Esophagus muscularis mucosa (tissue), 4 donors: ENCODE measurements at places on chromosomes 3 and 15.
A peak's percentile ranks its signal among the peaks of the same experiment; 100 is the strongest.

DNA sequence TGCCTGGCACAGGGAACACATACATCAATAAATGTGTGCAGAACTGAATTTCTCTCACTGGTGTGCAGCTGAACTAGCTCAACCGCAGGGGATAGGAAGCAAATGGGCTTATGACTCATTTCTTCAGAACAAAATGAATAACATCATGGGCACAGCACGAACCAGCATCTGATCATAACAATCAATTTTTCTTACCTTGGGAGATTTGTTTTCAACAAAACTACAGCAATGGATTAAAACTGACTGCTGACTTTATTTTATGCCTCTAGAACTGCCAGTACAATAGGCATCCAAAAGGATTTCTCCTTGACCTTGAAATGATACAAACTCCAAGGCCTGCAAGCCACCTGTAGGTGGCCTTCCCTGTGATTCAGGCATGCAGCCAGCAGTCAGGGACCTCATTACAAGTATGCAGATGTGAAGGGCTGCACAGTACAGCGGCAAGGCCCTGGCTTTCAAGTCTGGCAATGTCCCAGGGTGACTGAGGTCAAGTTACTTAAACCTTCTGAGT lies 26.1 kb downstream of the TAMM41 start:
- DNase-seq: no peak

DNA sequence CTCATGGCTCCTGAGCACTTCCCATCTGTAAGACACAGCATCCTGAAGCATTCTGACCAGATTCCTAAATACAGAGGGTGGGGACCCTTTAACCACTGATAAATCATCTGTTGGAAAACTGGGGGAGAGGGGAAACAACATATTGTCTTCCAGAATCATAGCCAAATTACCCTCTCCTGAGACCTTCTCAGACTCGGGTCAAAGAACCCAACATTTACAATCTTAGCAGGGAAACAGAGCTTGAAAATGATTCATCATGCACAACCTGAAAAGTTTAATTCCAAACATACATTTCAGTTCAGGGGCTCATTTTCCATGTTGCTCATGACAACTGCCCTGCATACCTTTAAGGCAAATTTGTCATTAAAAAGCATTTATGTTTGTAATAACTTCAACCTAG lies 48.5 kb upstream of the TSPAN3 start:
- DNase-seq: no peak

GRCh38 chr3:151296226-151296625 lies 17.9 kb upstream of the P2RY14 start:
- DNase-seq: no peak

- no peak for DNase-seq
These were observed 768 bp downstream of the UBXN7 start for GRCh38 chr3:196431181-196432136.

GRCh38 chr3:12670365-12671119 lies 6.6 kb upstream of the RAF1 start:
- DNase-seq: no peak

DNA sequence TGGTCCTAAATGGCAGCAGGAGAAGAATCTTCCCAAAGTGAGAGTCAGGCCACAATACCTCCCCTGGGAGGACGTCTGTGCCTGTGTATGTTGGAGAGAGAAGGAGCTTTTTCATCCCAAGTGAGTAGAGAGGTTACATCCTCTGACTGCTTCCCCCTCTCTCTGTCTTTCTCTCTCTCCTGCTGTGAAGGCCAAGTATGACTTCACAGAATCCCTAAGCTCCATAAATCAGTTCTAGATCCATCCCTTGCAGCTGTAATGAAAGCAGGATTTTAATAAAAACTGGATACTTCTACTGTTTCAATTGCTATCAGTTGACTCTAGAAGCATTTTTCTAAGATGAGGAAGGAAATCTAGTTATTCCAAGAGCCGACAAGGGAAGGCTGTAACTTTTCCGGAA lies 389.1 kb upstream of the PROK2 start:
- no peak for DNase-seq

DNA sequence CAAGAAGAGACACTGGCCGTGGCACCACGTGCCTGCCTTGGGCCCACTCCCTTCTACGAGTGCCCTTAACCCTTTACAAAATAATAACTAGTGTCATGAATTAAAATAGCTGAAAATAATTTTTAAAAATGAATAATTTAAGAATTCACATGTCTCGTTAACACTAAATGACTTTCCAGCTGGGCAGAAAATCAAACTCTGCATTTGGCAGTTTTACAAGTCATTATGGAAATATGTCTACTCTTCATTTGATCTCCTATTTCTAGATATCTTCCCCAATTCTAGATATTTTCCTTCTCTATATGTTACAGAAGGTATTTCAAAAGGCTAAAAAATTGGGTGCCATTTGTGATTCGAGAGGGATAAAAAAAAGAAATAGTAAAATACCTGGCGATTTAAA lies 100.2 kb downstream of the RORA start:
- peak; percentile 14 for DNase-seq

DNA sequence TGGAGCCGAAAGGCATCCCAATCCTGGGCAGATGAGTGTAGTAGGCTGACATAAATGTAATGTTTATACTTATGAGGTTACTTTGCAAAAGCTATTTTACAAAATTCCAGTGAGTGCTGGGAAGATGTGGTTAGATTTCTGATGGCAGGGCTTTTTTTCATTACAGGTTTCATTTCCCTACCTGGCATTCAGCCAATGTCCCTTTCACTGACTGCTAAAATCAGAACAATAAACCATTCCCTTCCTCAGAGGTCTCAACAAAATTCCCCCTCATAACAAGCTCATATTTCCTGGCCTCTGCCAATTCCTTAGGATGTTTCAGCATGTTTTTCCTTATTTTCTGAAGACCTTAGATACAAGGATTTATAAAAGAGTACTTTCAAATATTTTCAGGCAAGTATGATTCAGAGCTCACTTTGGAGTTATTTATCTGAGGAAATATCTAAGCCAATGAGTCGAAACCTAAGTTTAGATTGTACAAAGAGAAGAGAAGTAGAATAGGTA lies 40.9 kb upstream of the CCDC80 start:
- DNase-seq: no peak

DNA sequence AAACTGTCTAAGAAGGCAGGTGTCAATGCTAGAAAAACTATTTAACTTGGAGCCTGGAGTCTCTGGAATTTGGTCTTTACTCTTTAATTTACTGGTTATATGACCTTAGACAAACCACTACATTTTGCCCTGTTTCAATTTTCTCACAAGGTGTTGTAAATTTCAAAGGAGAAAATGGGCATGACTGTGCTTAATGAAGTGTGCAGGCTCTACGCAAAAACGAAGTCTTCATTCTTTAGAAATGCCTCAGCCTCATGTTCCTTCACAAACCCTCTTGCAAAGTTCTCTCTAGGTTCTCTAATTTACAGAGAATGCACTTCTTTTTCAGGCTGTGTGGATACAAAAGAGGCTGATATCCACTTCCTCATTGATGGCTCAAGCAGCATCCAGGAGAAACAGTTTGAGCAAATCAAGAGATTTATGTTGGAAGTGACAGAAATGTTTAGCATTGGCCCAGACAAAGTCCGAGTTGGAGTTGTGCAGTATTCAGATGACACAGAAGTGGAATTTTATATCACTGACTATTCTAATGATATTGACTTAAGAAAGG lies 39.1 kb downstream of the COL6A5 start:
- DNase-seq: no peak

DNA sequence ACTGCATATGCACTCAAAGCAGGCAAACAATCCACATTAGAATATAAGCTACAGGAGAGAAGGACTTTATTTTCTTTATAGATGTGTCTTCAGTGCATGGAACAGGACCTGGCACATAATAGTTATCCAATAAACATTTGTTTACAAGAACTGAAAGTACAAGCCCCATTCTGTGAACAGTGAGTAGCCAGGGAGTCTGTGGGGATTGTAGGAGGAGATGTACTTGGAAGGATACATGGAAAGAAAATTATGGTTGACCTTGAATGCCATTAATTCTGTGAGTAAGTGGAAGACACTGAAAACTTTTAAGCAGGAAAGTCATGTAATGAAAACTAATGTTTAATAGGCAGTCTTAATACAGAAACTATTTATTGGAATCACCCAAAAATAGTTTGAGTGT lies 28.3 kb downstream of the MASP1 start:
- no peak for DNase-seq

GRCh38 chr3:76694063-76694462 lies 345.8 kb upstream of the ROBO2 start:
- DNase-seq: no peak

GRCh38 chr3:114400371-114400770 lies 106.5 kb downstream of the TIGIT start:
- DNase-seq: no peak

DNA sequence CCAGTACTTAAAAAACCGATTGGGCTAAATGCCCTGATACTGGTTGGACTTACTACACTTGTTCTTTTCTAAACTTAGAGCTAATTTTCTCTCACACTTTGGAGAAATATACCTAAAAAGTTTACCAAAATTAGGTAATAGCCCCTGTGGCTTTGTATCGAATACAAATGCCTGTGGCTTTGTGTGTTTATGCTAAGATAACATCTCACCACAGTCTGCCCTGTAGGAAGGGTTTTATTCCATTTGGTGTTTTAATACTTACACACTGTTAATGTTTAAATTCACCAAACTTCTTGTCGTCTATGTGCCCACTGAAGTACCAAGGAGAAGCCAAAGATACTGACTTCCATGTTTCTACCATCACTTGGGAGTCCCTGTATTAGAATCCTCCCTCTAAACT lies 66.4 kb downstream of the BCHE start:
- DNase-seq: no peak

- no peak for DNase-seq
These were observed 2.8 kb upstream of the PKM start for GRCh38 chr15:72233769-72234168.

DNA sequence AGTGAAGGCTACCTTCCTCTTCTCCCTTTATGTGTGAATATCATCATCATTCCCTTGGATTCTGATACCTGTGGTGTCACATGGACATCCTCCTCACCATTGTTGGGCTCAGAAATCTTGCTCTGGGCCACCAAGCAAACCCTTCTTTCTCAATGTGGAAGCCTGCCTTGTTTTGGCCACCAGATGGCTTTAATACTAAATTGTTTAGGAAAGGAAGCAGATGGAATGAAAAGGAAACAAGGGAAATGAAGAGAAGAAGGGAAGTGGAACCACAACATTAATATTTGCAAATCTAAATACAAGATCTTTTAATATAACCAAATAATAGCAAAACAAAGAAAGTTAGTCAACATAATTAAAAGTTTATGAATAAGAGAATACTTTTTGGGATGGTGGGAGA lies 14.0 kb downstream of the FAM227B start:
- no peak for DNase-seq
